ENCODE measurements at places on chromosomes 3 and 15. TPM values are rescaled to one million over a fixed set of nuclear protein-coding genes. Genes with fewer than 3 reads are reported as not detected.

- H3K4me1 ChIP-seq: no peaks in the 10 kb centered on the region
- H3K27ac ChIP-seq: no peak overlapping the region
- no peaks in the 10 kb centered on the region for H3K36me3 ChIP-seq
- H3K4me3 ChIP-seq: no peak overlapping the region
- DNase-seq: no peak
These were observed 13.1 kb upstream of the CORO2B start for GRCh38 chr15:68565726-68566125.

DNA sequence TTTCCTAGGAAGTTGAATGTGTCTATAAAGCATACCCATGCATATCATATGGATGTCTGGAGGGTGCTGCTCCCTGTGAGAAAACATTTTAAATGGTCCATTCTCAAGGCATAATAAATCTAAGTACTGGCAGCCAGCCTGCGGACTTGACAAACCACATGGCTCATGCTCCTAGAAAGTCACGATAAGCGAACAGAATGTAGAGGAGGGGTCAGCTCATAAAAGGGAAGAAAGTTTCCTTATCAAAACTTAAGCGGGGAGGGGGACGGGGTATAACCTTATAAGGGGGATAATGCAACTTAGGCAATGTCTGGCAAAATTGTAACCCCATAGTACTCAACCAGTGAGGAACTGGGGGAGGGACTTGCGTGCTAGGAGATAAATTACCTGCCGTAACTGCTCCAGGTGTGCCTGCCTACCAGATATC is 159.8 kb upstream of the LMCD1 start:
- no peak for DNase-seq
- no peaks in the 10 kb centered on the region for H3K36me3 ChIP-seq
- H3K27ac ChIP-seq: no peak overlapping the region
- H3K4me3 ChIP-seq: no peak overlapping the region

DNA sequence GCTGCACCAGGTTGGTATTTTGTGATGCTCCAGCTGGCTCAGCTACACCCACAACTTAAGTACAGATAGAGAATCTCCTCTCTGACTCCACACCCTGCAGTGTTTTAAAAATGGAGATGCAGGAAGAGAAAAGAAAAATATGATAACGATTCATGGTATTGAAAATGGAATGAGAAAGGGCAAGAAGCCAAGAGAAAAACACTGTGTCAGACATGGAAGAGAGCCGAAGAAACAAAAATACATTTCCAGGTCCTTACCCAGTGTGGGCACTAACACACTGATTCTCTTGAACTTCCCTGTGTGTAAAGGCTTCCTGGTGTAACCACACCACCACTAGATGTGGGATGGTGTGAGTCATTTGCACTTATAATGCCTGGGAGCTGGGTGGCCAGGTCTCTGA is 93.1 kb downstream of the GMPS start:
- H3K4me1 ChIP-seq: no peaks in the 10 kb centered on the region
- H3K36me3 ChIP-seq: no peaks in the 10 kb centered on the region
- H3K27me3 ChIP-seq: no peaks in the 10 kb centered on the region
- H3K4me3 ChIP-seq: no peak overlapping the region
- H3K27ac ChIP-seq: no peak overlapping the region

TMEM45A gene
- 65.8 TPM for polyA plus RNA-seq
